ENCODE measurements at places on chromosomes 4 and X.

- DNase-seq = no peak
These were observed 94.3 kb downstream of the CT47B1 start for GRCh38 chrX:120781403-120781802.

DNA sequence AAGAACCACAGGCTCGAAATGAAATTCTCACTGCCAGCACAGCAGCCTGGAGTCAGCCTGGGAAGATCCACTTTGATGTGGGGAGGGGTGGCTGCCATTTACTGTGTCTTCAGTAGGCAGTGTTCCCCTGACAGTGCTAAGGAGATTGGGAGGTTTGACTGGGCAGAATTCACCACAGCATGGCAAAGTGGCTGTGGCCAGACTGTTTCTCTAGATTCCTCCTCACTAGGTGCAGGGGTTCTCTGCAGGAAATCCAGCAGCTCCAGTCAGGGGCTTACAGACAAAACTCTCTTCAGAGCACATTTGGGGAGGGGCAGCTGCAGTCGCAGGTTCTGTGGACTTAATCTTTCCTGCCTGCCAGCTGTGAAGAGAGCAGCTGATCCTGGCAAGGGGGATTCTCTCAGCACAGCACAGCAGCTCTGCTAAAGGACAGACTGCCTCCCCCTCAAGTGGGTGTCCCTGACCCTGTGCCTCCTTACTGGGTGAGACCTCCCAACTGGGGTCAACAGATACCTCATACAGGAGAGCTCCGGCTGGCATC, 1174.0 kb downstream of the RAPGEF2 start:
- no peak for DNase-seq

GRCh38 chrX:69189576-69190371, 24.5 kb upstream of the PJA1 start:
- no peak for DNase-seq

- no peak for DNase-seq
These were observed 497 bp upstream of the THAP9 start for GRCh38 chr4:82900066-82900410.

DNA sequence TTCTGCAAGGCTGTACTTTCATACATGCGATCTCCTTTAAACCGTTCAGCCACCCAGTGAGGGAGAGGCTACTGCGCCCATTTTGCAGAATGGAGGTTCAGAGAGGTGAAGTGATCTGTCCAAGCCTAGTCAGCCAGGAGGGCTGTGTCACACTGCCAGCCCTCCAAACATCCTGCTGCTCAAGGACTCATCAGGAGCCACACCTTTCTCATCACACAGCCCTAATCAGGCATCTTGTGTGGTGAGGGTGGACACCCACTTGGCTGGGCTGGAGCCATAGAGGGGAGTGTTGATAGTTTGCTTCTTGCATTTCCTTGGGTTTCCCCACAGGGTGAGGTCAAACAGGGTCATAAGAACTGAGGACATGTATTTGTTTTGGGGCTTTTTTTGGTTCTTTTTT, 5.4 kb upstream of the CXCR3 start:
- DNase-seq = no peak

DNA sequence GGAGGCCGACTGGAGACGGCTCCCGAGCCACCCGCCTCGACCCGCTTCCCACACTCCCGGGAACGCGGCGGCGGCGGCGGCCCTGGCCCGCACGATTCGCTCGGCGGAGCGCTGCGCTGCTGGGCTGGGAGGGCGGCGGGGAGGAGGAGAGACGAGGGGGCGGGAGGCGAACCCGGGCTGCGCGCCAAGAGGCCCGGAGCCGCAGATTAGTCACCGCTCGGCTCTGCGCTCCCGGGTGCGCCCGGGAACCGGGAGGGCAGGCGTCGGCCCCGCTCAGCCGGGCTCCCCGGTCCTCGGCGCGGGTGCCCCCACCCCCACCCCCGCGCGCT, 11.2 kb upstream of the BCOR start:
- DNase-seq = no peak

DNA sequence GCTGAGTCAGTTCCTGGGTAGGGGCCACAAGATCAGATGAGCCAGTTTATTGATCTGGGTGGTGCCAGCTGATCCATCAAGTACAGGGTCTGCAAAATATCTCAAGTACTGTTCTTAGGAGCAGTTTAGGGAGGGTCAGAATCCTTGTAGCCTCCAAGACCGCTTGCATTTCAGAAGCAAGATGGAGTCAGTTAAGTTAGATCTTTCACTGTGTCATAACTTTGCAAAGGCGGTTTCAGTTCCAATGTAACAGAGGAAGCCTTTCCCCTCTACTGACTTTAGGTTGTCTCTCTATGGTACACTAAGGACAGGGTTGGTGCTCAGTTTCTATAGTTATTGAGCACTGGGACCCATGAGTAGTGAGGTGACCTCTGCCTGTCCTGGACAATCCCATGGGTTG, 127.3 kb upstream of the WDR1 start:
- no peak for DNase-seq

- no peak for DNase-seq
These were observed 95.4 kb downstream of the SLC2A9 start for GRCh38 chr4:9925750-9926439.

DNA sequence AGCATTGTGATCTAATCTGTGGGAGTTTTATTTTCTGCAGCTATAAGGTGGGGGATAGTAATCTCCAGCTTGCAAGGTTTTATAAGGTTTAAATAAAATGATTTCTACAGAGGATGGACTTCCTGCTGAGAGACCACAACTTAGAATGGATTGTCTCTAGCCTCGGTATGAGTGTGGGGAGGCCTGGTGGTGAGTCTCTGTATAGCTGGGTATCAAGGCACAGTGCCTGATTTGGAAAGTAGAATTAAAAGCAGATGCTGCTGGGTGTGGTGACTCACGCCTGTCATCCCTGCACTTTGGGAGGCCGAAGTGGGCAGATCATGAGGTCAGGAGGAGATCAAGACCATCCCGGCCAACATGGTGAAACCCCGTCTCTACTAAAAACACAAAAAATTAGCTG, 162.0 kb upstream of the GATB start:
- DNase-seq = no peak

GRCh38 chr4:6516281-6516680, 43.9 kb upstream of the PPP2R2C start:
- no peak for DNase-seq

DNA sequence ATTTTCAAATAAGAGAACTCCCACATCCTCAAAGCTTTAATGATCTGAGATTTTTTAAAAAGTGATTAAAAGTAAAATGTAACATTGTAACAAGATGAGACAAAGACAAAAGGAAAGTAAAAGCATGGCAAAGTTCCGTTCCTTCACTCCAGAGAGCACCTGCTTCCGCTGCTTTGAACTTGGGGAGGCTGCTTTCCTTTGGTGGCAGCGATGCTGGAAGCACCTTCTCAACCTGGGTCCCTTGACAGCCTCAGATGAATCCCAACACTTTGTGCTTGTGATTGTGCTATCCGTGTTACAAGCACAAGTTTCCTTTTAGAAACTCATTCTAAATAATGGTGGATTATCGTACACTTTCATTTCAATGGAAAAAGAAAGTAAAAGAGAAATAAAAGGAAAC, 59.7 kb downstream of the HADH start:
- DNase-seq = no peak

GRCh38 chr4:158793021-158793420, 24.2 kb downstream of the FNIP2 start:
- no peak for DNase-seq

DNA sequence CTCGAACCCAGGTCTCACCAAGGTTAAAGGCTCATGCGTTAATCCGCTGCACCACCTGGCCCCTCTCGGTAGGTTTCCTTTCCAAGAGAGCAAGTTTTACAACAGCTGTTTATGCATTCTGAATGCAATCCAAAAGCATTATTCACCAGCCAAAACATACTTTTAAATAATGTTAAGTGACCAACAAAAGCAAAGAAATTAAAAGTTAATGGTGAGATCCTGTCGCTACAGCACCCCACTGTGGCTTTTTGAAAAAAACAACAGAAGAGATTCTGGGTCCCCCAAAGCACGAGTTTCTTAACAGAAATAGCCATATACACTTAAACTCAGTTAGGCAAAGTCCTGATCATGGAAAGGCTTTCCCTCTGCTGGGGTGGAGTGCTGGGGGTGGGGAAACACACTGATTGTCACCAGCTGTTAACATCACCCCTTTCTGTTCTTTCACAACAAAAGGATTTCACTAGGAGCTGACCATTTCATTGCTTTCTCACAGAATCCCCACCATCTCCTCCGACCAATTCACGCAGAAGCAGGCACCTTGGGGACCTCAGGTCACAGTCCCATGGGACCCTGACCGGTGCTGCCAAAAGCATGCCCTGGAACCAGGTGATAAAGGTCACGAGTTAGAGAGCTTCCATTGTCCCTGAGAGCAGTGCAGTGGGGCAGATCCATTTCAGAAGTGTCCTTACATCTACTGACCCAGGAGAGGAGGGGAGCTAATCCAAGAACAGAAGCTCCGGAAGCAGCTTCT, 51.2 kb downstream of the ZNF827 start:
- peak; percentile 28 for DNase-seq

- no peak for DNase-seq
These were observed 22.6 kb downstream of the RNF212 start for GRCh38 chr4:1090465-1091440.

- DNase-seq = no peak
These were observed 38.5 kb downstream of the ZCCHC12 start for GRCh38 chrX:118862091-118862490.

DNA sequence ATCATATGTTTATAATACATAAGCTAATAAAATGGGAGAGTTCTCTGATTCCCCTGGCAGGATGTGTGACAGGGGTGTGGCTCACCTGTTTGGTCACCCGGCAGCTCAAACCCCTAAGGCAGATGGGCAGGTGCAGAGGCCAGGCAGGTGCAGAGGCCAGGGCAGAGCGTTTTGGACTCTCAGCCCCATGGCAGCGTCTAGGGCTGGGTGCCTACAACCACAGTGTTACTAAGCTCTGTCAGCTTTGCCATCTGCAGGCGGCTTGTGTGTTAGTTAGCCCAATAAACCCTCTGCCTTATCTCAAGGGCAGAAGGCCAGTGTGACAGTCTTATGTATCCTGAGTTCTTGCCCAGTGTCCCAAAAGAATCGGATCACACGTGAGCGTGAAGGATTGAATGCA, 54.0 kb upstream of the UGT2B15 start:
- DNase-seq = no peak

DNA sequence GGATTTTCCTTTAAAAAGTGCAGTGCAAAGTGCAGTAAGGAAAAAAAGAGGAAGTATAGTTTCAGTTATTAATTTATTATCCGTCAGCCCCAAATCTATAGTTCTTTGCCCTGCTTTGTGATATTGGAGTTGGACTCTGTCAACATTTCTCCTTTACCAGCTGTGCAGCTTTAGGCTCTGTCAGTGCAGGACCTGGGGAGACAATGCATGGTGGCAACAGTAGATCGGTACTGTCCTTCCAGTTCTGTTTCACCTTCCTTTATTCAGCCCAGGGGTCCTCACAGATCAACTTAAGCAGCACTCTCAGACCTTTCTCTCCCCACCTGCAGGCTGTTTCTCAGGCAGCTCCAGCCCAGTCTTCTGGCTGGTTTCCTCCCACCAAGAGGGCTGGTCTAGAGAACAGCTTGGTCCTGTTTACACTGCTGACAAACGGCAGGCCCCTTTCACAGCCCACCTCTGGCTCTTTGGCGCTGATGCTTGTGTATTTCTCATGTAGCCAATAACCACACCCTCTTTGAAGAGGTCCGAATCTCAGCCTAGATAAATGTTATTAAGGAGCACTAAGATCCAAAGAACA, 71.6 kb downstream of the MCUB start:
- DNase-seq = no peak

- no peak for DNase-seq
These were observed 887.6 kb downstream of the ADGRL3 start for GRCh38 chr4:62087706-62088105.

- no peak for DNase-seq
These were observed 209.9 kb upstream of the ETNPPL start for GRCh38 chr4:108972613-108973283.

- DNase-seq = no peak
These were observed 4.2 kb downstream of the CPEB2 start for GRCh38 chr4:15006416-15007024.

DNA sequence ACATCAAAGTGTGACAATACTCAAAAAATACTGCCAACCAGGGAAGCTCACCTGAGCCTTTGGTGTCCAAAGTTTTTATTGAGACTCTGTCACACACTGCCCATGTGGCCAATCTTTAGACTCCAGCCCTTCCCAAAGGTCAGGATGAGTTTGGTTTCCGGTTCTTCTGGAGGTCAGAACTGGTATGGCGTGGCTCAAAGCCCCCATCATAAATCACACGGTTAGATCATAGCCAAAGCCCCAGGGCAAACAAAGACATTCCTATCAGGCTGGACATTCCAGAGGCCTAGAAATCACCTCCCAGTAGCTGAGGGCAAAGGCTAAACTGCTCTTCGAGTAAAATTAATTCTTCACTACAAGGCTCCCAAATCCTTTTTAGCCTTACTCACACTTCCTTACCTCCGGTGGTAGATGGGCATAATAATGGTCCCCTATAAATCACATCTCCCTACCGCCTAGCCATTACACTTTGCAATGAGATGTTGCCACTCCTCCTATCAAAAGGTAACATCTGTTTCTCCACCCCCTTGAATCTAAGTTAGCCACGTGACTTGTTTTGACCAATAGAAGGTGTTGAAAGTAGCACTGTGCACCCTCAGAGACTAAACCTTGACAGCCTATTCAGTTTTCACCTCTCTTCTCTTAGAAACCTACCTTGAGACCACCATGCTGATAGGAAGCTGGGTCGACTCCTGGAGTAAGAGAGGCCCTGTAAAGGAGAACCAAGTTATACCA, 137.8 kb upstream of the DUSP21 start:
- DNase-seq = no peak

GRCh38 chr4:27027428-27027827, 166.8 kb downstream of the STIM2 start:
- no peak for DNase-seq

GRCh38 chr4:26267087-26267486, 53.7 kb upstream of the RBPJ start:
- DNase-seq = no peak

- DNase-seq = peak; percentile 53
These were observed 37.4 kb downstream of the OCRL start for GRCh38 chrX:129577473-129577872.

DNA sequence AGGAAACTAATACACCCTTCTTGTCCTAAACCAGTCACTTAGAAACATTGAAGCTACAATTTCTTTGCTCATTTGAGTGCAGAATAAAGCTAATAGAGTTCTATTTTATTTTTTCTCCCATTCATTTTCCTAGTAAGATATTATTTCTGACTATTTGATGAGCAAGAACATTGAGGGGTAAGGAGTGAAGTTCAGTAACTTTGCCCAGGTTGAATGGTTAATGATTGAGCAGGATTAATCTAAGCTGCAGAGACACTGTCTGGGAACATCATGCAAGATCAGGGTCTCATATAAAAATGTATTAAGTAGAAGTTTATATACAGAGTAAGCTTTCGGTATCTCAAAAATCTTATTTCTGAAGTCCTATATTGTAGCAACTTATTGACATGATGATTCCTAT, 102.4 kb upstream of the LIMCH1 start:
- no peak for DNase-seq

- DNase-seq = no peak
These were observed 295.3 kb downstream of the MID1IP1 start for GRCh38 chrX:39096599-39096998.

DNA sequence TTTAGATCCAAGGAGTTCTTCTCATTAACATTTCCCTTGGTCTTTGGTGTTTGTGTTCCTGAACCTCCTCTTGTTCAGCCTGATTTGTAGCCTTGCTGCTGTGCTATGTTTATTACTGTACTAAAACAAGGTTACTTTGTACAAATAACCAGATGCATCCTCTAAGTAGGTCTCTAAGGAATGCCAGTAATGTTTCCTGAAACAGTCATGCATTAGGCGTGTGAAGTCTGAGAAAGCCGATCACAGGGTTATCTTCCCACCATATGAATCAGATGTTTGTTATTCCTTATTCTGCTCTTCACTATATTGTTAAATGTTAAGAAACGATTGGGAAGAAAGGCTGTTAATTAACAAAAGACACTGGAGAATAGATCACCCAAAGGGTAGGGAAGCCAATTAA, 66.9 kb downstream of the GALNTL6 start:
- DNase-seq = peak; percentile 85

Measured in AG04449 (cell line).